Stimulated activated CD4-positive, alpha-beta T cell treated with anti-CD3 and anti-CD28 coated beads, Interleukin-2, amount 100 ng/mL, for 48 hours (primary cell): ENCODE measurements at places on chromosomes 7 and 10.

DNA sequence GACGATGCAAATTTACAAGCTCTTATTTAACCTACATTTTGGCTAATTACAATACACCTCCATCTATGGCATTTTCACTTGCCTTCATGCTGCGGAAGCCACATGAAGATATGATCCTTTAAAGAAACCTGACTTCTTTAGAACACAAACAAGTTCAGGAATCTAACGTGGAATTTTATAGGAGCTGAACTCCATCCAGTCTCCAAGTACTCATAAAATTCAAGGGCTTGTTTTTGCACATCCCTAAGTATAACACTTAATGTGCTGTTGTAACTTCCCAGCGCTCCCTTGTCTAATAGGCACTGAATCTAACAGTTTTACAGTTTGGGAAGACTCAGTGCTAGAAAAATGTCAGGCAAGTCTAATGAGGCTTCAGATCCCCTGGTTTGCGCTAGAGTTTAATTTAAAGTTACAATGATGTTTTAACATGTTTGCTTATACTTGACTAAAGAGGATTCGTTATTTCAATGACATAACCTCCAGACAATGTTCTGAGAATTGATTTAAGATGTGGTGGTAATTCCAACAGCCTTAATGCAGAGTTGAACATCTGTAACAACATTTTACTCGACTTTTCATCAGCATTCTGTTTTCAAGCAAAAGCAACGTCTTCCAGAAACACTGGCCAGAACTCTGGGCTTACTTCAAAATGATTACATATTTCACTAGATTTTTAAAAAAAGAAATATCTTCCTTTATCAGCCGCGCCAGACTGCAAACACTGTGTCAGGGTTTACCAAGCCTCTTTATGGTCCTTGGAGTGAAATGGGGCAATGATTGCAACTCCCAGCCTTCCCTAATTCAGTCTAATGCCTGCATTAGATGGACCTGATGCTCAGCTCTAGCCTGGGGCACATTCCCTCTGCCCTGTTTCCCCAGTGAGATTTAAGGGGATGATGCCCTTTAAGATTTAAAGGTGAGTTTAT lies 664.3 kb downstream of the KCNMA1 start:
- no peak for DNase-seq

GRCh38 chr7:69515495-69516212 lies 82.6 kb upstream of the AUTS2 start:
- DNase-seq: no peak

DNA sequence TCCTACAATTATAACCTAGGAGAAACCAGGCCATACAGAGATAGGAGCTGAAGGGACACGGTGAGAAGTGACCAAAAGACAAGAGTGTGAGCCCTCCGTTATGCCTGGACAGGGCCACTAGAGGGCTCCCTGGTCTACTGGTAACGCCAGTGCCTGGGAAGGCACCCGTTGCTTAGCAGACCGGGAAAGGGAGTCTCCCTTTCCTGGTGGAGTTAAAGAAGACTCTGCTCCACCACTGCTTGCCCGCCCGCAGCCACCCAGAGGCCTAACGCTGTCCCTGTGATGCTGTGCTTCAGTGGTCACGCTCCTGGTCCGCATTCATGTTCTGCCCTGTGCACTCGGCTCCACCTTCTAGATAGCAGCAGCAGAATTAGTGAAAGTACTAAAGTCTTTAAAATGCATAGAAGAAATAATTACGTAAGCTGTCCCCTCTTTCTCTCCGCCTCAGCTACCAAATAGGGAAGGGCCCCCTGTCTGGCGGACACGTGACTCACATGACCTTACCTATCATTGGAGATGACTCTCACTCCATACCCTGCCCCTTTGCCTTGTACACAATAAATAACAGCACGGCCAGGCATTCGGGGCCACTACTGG lies 34.8 kb downstream of the GRID2IP start:
- peak; percentile 62 for DNase-seq

- DNase-seq: no peak
Observed at GRCh38 chr7:154598864-154599263, 404.1 kb downstream of the PAXIP1 start.

DNA sequence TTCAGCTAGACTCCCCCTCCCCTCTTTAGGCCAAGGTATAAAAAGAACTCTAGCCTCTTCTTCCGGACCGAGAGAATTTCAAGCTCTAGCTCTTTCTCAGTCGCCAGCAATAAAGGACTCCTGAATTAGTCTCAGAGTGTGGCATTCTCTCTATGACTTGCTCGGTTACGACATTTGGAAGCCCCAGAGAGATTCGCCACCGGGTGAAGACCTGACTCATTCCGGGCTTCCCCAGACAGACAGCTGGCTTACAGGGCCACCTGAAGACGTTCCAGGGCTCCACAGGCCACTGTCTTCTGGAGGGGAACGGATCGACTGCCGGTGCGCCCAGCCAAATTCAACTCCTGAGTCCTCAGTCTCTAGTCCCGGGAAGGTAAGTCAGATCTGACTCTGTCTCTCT lies at the start of gene AKR1B15:
Gene AKR1B15, plus strand, starts transcription at position 234 of the 400 bp plus-strand sequence. CDS start 15,510 bp downstream, outside the sequence.
- DNase-seq: peak; percentile 7

- DNase-seq: no peak
Observed at GRCh38 chr10:68594405-68594804, 34.3 kb downstream of the TET1 start.

- DNase-seq: no peak
Observed at GRCh38 chr10:123603130-123603529, 63.0 kb upstream of the GPR26 start.

DNA sequence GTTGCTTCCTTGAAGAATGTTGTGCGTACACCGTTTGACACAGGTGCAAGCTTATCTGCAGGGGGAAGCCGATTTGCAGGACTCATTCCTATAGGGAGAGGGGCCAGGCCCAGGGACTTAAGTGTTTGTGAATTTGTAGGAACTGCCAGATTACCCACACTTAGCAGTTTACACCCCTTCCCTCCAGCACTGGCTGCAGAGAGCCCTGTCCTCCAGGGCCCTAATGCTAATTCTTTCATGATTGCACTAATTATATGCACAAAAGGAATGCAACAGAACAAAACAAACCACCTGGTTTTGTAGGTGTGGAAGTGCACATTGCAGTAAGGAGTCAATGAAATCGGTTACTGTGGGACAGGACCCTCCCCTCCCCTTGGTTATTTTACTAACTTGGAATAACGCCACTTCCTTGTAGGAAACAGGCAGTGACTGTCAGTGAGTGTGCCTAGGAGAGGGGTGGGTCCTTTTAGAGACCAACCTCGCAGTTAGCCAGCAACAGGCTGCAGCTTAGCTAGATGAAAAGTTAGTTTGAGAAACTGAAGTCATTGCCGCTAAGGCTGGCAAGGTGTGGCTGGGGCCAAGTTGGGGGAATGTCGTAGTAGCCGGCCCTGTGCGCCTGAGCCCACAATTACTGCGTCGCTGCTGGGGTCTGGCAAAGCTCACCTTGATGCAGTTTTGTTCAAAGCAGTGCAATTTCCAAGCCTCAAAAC lies 60.6 kb downstream of the CUX1 start:
- DNase-seq: no peak

GRCh38 chr7:22150221-22150620 lies 204.5 kb upstream of the CDCA7L start:
- no peak for DNase-seq

DNA sequence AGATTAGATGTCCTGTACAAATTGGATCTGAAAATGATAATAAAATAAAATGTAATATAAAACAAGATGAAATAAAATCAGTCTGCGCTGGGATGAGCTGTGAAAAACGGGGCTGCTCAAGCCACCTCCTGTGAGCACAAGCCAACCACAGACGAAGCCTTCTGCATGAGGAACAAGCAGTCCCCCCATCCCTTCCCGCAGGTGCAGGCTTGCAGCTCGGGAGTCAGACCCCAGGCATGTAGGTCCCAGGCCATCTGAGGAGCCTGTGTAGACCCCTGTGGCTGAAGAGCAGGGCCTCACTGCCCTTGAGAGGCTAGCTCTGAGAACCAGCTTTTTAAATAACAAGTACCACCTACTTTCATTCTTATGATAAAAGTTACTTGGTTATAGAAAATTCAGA lies 123.4 kb downstream of the TNS3 start:
- DNase-seq: no peak

DNA sequence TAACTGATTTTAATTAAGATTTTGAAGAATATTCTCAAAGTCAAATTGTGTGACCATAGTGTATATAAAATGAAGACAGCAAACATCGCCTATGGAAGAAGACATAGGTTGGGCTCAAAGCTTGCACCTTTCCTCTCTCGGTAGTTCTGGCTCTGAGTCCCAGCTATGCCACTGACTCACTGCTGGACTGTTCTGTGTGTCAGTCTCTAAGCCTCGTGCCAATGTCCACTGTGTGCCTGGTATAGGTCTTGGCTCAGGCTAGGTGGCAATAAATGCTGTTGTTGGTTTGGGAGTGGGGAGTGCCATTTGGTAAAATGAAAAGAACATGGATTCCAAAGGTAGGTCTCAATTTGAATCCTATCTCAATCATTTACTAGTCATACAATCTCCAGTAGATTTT lies 137.5 kb upstream of the RHEB start:
- DNase-seq: no peak

GRCh38 chr7:103065667-103066066 lies 8.9 kb downstream of the FBXL13 start:
- peak; percentile 42 for DNase-seq

DNA sequence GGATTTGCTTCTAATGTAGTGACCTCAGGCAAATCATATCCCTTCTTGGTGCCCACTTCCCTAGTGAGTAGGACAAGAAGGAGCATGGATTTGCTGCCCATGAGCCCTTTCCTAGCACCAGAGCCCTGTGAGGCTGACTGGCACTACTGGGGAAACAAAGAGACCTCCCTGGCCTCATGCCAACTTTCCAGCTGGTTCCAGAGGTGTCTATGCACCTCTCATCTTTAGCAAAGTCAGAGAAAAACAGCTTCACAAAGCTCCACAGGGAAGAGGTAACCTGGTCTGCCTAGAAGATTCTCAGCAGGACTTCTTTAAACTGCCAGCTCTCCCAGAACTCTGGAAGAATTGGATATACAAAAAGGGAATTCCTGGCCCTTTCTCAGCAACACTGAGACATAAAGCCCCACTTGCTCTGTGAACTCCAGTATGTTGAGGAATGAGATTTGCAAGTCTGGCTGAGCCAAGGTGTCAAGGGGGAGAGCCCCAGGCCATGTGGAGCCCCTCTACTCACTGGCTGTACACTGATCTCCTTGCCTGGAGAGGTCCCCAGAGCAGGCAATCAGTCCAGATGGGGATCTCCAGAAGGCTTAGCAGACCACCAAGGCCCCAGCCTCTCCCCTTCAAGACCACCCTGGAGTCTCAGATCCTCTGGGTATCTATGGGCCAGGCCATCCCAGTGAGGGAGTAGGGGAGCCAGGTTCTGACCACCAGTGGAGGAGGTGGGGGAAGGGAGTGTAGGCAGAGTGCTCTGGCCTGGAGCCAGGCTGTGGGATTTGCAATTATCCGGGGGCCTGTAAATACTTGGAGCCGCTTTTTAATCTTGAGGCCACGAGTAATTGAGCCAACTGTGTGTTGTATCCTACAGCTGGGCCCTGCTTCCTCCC lies 24.4 kb upstream of the RBM20 start:
- DNase-seq: no peak

GRCh38 chr10:133225707-133226191 lies 4.3 kb upstream of the UTF1 start:
- DNase-seq: no peak

DNA sequence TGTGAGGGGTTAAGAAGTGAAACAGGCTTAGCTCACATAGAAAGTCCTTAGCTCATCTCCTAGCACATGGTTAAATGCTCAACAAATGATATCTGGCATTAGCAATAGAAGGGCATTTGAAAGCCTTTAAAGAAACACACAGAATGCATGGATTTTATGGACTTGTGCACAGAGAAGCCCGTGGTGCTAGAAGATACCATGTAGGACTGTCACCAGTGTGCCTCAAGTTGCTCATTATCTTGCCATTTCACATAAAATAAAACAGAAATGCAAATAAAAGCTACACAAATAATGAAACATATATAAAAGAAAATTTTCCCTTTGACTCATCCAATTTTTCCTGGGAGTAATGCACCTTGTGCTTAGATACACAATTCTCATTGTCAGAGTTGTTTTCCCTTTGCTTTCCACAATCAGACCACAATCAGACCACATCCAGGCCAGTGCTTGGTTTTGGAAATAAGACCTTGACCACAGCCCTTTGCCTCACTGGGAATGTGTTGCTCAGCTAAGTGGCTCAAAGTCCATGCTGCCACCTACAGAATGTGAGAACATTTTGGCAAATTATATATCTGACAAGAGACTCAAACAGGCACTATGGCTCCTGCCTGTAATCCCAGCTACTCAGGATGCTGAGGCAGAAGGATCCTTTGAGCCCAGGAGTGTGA lies 9.5 kb upstream of the WDR11 start:
- DNase-seq: no peak

DNA sequence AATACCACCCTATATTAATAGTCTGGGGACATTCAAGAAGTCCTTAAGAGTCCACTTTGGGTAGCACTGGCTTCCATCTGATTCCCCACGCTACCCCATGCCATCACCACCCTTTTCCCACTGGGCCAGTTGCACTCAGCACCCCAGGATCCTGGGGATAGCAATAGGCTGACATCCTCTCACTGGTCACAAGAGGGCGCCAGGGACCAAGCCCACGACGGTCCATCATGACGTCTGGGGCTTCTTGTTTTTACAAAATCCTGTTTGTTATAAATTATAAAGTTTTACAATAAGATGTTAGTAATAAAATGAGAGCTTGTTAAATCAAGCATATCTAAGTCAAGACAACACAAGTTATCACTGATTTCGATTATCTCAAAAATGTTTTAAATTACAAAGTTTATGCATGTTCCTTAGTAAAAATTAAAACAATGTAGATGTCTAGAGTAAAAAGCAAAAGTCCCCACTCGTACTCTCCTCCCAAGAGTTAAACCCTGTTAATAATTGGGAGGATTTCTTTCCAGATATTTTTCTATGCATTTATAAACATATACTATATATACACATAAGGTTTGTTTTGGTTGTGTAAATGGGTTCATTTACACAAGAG lies 15.4 kb downstream of the GPNMB start:
- peak; percentile 60 for DNase-seq

DNA sequence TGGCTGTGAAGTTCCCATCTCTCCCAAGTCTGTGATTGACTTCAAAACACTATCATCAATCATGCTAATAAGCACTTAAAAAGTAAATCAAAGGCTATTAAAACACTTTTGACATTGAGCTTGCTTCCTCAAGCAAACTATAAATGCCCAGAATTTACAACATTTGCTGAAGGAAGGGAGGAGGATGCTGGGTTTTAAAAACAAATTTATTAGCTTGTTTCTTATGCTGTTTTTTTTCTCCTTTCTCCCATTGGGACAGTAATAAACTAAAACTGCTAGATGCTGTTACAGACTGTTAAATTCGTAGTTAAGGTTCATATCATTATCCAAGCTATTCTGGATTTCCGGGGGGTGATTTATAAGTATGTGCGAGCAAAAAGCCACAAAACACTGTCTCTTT lies 250.5 kb downstream of the SORCS1 start:
- DNase-seq: no peak

- no peak for DNase-seq
Observed at GRCh38 chr10:22610610-22611009, 103.8 kb downstream of the PIP4K2A start.
